ENCODE measurements at places on chromosomes 7 and 10.

- DNase-seq = no peak
Observed at GRCh38 chr7:121544726-121545125, 148.6 kb upstream of the FAM3C start.

- no peak for DNase-seq
Observed at GRCh38 chr7:116683786-116684185, 11.8 kb downstream of the MET start.

DNA sequence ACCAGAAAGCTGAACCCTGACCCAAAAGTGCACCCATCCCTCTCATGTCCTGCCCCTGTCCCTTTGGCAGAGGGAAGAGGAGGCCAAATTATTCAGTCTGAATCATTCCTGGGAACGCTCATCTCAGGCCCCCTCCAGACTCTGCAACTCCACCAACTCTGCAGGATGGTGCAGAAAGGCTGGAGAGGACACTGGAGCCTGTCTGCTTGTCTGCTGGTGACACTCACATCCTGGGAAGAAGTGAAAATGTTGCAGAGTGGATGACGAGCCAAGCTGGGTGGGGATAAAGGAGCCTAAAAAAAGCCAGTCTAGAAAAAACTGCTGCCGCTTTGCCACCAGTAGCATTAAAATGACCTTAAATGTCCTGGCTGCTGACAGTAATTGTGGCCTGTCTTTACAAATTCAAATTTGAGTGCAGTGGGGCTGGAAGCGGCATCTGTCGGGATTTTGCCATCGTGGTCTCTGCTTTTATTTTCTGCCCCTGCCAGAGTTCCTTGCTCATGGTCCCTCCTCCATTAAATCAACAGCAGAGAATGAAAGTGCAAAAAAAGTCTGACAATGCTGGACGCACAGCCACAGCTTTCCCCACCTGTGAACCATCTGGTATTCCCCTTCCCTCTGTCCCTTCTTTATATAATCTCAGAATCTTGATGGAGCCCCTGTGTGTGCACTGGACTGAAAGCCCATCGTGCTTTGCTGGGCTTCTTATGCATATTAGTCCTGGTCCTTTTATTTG is 63.9 kb downstream of the STK17A start:
- DNase-seq = no peak

GRCh38 chr10:132570771-132571649 is 33.4 kb downstream of the INPP5A start:
- DNase-seq = no peak

DNA sequence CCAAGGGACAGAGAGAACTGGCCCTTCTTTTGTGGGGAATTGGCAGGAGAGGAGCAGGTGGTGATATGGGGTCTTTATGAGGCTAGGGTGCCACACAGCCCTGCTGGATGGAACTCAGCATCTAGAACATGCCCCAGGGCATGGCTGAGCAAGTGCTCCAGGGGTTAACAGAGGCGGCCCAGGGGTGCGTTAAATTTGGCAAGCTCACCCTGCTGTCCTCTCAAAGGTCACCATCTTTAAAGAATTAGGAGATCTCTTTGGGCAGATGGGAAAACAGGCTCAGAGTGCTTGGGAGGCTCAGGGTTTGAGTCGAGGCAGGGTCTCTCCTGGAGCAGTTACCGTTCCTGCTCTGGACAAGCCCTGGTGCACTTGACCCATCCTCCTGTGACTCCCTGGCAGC is 21.4 kb upstream of the UNC5B start:
- DNase-seq = no peak

GRCh38 chr7:1552200-1552599 is 3.8 kb downstream of the TMEM184A start:
- DNase-seq = no peak

DNA sequence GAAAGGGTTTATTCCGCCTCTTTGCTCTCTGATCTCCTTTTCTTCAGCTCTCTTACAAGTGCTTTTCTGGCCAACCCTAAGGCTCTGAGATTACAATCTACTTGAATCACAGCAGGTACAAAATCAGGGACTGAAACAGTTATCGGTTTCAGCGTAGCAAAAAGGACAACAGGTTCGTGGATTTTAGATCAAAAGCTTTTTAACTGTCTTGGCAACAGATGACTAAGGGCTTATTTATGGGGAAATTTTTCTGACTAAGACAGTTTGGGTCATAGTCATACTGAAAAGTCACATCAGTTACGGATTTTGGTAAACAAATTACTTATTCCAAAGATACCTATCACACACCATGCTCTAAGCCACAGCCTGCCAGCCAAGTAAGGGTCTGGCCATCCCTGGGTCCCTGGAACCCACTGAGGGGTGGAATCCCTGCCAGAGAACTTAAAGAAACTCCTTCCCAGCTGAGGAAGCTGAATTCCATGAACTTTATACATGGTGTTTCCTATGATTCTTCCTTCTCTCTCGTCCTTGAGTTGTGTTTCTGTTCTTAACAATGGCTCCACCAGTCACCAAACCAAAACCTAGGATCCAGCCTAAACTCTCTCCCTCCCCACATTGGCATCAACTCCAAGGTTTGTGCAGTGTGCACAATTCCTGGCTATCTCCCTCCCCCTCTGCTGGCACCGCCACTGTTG is 169.3 kb downstream of the FAM107B start:
- no peak for DNase-seq

GRCh38 chr7:112504093-112504695 is 23.4 kb downstream of the LSMEM1 start:
- DNase-seq = no peak

DNA sequence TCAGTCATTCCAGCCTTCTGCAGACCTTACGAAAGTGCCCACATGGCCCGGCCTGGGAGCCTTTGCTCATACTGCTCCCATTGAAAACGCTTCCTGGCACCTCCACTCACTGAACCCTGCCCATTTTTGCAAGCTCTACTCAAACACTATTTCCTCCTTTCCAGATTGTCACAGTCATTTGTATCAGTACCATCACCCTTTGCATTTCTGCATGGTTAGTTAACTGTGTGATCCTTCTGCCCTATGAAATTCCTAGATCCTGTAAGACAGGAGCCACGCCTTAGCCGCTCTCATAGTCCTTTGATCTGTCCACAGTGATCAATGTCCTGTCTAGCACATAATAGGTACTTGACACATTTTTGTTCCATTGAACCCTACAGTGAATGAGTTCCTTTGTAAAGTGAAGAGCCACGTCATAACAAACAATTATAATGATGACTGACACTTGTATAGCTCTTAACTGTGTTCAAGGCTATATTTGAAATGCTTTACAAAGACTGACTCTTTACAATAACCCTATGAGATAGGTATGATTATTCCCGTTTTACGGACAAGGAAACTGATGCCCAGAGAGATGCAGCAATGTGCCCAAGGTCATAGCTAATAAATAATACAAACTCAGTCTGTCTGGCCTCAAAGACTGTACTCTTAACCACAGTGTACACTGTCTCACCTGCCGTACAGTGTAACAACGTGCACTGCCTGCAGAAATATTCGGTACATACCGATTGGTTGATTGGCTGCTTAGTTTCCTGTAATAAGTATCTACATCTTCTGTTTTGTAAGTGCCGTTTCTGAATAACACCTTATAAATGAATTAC is 16.6 kb upstream of the ITIH2 start:
- no peak for DNase-seq

GRCh38 chr7:22574754-22575520 is 74.9 kb upstream of the STEAP1B start:
- no peak for DNase-seq

DNA sequence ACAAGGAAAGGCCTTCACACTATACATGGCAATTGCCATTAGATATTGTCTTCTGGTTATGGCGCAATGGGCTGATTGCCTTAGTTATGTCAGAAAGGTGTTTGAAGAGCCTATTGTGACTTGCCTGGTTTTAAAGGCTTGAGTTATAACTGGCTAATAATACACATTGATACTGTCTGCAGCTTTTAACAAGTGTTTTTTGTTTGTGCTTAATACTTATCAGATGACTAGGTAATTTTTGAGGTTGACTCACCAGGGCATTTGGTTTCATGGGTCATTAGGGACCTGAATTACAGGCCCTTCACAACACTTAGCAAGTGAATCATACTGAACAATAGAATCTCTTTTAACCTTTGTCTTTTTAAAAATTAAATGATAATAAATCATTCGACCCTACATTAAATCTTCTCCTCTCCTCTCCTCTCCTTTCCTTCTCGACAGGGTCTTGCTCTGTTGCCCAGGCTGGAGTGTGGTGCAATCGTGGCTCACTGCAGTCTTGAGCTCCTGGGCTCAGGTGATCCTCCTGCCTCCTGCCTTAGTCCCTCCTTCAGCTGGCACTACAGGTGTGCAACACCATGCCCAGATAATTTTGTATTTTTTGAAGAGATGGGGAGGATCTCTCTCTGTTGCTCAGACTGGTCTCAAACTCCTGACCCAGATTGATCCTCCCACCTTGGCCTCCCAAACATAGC is 196.3 kb downstream of the JCAD start:
- no peak for DNase-seq

DNA sequence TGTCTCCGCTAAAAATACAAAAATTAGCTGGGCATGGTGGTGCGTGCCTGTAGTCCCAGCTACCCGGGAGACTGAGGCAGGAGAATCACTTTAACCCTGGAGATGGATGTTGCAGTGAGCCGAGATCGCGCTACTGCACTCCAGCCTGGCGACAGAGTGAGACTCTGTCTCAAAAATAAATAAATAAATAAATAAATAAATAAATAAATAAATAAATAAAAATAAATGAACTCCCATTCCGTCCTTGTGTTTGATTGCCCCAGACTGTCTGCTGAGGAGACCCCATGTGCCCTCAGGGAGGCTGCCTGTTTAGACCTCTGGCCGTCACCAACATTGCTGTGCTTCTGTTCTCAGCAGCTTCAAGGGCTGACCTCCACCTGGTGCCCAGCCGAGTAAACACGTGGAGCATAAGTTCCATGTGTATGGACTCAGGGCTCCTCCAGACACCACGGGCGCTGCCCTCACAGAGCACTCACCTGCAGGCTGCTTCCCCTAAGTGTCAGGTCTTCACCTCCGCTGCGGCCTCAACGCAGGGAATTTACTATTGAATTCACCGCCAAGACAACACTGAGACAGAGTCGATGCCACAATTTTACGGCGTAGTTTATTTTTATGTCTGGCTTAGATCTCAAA is 32.0 kb downstream of the VOPP1 start:
- no peak for DNase-seq

DNA sequence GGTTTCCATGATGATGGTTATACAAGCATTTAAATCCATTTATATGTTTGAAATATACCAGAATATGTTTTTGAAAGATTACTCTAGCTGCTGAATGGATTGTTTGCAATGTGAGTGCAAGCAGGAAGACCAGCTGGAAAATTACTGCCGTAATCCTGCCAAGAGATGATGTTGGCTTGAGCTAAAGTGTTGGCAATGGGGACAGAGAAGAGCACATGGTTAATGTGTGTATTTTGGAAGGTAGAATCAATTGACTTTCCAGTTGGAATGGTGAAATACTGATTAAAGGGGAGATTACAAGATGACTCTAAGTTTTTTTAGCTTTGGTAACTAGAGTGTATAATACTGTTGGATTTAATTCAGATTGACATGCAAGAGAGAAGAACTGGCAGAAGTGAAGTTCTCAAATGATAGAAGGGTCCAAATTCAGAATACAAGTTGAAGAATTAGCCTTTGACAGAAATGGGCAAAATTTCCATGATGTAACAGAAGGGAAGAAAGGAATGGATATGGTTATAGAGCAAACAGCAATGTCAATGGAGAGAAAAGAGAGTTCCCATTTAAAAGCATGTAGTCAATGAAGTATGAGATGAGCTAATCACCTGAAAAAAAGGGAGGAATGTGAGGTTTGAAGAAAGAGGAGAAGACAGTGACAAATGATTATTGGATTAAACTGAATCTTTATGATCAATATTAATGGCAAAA is 422.0 kb downstream of the CDC14C start:
- no peak for DNase-seq

DNA sequence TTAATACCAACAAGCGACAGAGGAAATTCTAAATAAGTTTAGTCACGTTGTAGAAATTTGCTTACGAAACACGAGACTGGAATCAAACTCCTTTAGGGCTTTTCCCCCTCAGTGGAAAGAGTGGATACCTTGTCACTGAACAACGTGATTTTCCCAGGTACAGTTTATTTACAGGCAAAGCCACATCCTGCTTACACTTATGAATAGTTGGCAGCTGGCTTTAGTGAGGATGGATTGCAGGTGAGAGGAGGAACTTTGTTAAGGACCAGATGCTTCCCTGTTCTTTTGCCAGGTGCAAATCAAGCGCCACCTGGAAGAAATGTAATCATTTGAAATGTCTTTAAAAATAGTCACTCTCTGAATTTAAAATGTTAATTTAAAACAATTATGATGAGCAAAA is 282.4 kb downstream of the ADARB2 start:
- DNase-seq = no peak

DNA sequence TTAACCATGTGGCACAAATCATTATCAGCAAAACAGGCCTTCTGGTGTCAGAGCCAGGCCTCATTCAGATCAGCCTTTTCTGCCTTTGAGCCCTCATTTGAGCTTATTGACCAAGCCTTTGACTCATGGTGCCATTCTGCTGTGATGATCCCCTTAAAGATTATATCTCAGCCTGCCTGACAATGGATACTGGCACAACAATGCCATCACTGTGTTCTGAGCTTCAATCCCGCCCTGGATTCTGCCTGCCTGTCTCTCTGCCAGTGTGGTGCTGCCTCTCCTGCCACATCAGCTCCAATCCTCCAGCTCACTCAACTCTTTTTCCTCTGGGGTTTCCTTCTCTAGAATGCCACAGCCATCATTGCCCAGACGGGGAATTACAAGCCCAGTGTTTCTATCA is 52.6 kb downstream of the SRI start:
- DNase-seq = no peak

- no peak for DNase-seq
Observed at GRCh38 chr7:49791088-49791741, 17.8 kb downstream of the VWC2 start.

- DNase-seq = no peak
Observed at GRCh38 chr7:159027056-159027788, 117.4 kb downstream of the VIPR2 start.

GRCh38 chr7:127844165-127844564 is 187.1 kb downstream of the LRRC4 start:
- DNase-seq = no peak

DNA sequence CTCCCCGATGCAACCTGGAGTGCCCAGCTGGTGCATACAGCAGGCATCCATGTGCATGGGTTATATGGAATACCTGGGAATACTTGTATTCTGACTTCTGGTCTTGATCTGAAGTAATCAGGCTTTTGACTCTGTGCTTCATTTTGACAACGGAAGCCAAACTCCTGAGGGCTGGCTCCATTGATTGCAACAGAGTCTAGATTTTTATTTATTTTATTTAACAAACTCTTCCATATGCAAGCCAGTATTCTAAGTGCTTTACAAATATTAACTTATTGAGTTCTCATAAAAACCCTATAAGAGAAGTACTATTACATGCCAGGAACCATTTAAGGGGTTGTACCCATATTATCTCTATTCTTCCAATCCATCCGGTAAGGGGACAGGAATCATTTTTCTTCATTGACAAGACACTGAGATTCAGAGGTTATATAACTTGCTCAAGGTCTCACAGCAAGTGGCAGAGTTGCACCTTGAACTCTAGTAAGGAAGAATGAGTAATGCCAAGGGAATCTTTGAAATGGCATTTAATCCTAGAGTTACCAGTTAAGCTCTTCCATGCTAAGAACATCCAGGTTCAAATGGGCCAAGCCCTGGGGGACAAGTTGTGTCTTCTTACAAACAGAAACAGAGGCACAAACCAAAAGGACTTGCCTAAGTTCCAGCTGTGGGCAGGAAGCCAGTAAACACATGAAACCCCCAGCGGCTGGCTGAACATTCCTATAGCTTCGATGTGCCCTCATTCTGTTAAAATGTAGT is 241.0 kb downstream of the WDR11 start:
- no peak for DNase-seq

- DNase-seq = no peak
Observed at GRCh38 chr10:131277278-131277677, 34.2 kb downstream of the TCERG1L start.

All from SK-N-MC (cell line).